ENCODE measurements at places on chromosomes 1 and 21. TPM values are rescaled to one million over a fixed set of nuclear protein-coding genes. Genes with fewer than 3 reads are reported as not detected.

AJAP1 gene
- total RNA-seq: under 0.01 TPM

NES gene
- total RNA-seq: 49.6 TPM

URB2 gene
- 7.6 TPM for total RNA-seq

GJA8 gene
- not detected for total RNA-seq

NR1I3 gene
- not detected for total RNA-seq

SHISAL2A gene
- not detected for total RNA-seq

RAP1A gene
- total RNA-seq: 19.7 TPM

BEND5 gene
- under 0.01 TPM for total RNA-seq

CACNA1S gene
- not detected for total RNA-seq

ADORA1 gene
- 0.38 TPM for total RNA-seq

SELE gene
- total RNA-seq: under 0.01 TPM

MAST2 gene
- total RNA-seq: 24.8 TPM
